ENCODE measurements at places on chromosomes 11 and 22.

DNA sequence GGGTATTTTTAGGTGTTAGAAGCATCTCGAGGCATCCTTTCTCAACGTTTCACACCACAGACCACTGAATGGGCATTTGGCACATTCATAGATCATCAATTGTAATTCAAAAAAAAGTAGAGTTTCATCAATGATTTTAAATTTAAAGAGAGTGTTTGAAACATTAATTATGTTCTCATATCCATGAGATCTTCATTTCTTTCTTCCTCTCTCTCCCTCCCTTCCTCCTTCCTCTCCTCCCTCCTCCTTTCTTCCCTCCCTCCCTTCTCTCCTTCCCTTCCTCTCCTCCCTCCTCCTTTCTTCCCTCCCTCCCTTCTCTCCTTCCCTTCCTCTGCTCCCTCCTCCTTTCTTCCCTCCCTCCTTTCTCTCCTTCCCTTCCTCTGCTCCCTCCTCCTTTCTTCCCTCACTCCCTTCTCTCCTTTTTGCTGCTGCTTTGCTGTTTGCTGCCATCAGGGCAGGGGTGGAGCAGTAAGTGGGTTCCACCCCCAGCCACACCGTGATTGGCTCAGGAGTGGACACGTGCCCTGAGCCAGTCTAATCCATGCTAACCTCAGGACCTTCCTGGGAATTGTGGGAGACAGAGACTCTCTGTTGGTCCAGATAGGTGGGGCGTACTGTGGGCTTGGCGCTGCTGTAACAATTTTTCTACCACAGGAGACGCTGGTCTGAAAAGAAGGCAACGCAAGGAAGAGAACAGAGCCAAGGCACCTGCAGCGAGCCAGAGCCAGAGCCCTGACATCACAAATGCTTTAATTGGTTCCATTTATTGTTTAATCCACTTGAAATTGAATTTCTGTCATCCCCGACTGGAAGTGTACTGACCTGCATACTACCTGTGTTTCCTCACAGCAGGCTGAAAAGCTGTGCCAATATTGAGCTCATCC lies 33.7 kb upstream of the APOBEC3A start:
- no peak for DNase-seq

- no peak for DNase-seq
These were observed 131.8 kb downstream of the HIPK3 start for GRCh38 chr11:33388793-33389525.

GRCh38 chr11:69409812-69410645 lies 71.4 kb upstream of the LINC01488 start:
- no peak for DNase-seq

- no peak for DNase-seq
These were observed 3.5 kb downstream of the MYO7A start for GRCh38 chr11:77131560-77131959.

- no peak for DNase-seq
These were observed 7.3 kb downstream of the RGL4 start for GRCh38 chr22:23698094-23698493.

- no peak for DNase-seq
These were observed 772.7 kb downstream of the DLG2 start for GRCh38 chr11:84854498-84854880.

DNA sequence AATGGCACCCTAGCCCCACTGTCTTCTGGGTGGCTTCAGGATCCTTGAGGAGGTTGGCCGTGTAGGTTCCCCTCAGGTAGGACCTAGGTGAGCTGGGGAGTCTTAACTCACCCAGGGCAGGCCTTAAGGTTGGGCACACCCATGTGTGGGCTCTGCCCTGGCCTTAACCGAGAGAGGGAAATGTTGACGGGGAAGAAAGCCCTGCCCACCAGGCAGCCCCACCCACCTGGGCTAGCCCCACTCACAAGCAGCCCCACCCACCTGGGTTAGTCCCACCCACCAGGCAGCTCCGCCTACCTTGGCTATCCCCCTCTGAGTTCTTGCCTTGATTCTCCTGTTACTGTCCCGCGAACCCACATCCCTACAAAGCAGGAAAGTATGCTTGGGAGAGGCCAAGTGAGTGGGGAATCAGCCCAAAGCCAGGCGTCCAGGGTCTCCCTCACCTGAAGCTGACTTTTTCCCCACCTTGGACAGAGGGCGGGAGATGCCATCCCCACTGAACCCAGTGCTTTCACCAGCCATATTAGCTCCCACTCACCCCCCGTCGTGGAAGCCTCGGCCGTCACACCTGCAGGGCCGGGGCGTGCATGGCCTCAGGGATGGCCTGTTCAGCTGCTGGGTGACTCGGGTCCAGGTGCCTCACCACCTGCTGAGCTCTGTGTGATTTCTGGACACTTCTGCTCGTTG lies at the start of gene MYEOV:
MYEOV (plus strand) TSS at position 337 of the 687 bp plus-strand sequence. CDS start 1,200 bp downstream, outside the sequence.
- DNase-seq, result peak; percentile 19

GRCh38 chr11:130522284-130522961 lies 74.0 kb downstream of the ADAMTS15 start:
- DNase-seq, result no peak

All from activated CD4-positive, alpha-beta T cell treated with anti-CD3 and anti-CD28 coated beads, Interleukin-2, amount 50 U/mL, for 24 hours (primary cell).